ENCODE measurements at places on chromosomes 1 and 21.

GRCh38 chr1:3821004-3821403, 24.7 kb upstream of the LRRC47 start:
- no peak for DNase-seq

DNA sequence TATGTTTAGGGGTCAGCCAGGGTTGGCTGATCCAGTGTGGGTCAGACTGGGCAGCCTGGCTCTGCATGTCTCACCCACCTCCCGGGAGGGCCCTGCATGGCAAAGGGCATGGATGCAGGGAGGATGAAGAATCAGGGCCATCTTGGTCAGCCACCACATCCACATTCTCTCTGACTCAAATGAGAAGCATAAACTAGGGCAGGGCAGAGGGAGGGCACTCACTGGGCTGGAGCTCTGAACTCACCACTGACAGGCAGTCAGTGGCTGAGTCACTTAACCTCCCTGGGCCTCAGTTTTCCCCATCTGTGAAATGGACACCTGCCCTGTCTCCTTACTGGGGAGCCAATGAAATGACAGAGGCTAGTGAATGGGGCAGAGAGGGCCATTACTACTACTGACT, 4.3 kb upstream of the CELA2A start:
- no peak for DNase-seq

DNA sequence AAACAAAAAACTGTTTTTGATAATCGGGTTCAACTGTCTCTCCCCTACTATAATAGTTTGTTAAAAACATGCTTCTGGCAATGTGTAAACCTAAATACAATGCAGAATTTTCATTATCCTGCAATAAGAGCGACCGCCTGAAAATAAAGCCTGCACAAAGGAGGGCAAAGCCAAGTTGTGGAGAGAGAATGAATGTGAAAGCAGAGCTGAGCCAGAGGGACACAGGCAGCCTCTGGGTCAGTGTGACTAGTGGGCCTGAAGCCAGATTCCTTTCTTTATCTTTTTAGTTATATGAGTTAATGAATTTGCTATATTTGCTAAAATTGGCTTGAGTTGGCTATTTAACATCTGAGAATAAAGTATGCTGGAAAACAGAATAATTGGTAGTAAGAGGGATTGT, 615.2 kb downstream of the PLA2G4A start:
- no peak for DNase-seq

DNA sequence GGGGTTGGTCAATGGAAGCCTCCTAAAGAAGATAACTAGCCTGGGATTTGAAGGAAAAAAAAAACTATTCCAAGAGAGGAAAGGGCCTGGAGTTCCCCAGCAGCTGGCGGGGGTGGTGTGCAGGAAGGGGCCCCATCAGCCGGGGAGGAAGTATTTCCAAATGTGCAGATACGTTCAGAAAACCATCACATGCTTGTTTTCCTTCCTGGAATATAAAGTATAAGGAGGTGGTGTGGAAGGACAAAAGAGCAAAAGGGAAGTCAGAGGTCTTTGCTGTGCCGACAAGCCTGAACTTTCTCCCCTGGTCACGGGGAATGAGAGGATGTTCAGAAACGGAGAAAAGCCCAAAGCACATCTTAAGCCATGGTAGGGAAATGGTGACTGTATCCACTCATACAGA, 72.0 kb upstream of the BACE2 start:
- no peak for DNase-seq

DNA sequence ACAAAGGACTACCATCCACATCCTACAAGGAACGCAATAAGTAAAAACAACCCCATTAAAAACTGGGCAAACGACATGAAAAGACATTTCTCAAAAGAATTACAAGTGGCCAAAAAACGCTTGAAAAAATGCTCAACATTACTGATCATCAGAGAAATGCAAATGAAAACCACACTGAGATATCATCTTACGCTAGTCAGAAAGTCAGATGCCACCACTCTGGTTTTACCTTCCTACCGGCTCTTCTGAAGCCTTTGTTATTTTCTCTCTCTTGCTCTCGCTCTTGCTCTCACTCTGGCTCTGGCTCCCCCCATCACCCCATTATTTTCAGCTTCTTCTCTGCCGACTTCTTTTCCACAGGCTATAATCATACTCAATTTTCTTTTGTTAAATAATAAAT, 38.8 kb downstream of the VPS45 start:
- DNase-seq, result no peak

- no peak for DNase-seq
These were observed 26.3 kb downstream of the PRDX6 start for GRCh38 chr1:173503391-173503790.

DNA sequence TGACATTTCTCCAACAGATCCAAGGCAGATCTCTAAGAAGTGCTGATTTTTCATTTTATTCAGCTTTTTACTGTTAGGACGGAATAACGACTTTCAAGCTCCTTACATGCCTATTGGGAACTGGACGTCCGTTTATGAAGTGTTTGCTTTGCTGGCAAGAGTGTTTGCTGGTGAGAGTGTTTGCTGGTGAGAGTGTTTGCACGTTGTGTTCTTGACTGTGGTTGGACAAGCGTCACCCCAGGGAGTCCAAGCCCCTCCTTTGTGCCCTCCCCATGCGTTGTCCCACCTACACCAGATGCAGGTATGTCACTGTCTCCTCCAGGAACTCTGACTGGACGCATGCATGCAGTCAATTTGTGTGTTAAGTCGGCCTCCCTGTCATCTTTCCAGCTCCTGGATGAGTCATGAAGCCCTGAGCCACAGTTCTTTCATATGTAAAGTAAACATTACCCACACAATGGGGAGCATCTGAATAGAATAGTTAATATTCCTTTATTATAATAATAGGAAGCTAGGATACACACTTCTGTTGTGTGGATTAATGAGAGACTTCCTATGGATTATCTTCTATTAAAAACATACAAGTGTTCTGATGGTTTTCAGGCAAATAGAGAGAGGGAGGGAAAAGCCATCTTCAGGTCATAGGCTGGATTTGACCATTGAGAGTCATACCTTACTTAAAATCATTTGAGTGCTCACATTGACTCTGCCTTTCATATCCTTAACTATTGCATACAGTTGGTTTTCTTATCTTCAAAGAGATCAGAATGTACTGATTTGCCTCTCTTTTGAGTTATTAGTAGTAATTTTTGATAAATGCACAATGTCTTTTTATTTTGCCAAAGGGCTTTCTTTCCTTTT, 119.2 kb downstream of the GALNT2 start:
- DNase-seq, result no peak

DNA sequence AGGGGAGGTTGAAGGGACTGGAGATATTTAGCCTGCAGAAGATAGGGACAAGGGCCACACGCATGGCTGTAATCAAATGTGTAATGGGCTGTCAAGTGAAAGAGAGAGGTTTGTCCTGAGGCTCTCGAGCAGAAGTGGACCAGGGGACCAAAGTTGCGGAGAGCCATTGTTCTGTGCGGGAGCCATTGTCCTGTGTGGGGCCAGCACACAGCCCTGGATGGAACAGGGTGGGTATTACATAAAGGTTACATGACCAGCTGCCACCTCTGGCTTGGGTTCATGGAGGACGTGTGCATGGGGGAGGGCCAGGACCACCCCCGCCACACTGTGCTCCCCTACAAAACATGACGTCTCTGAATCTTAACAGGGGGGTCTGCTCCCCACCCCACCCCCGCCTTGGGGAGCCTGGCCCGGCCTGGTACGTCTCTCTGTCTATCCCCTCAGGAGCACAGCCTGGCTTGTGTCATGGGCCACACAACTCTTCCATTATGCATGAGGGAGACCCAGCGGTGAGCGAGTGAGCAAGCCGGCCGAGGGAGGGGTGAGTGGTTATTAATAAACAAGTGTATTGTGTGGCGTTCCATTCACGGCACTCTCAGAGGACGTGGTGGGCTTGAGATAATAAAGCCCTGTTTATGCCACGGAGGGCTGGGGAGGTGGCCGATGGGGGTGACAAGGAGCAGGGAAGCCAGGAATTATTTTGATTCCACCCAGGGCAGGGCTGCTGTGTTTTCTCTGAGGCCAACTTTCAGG, at the start of gene NFASC:
NFASC (plus strand) TSS at position 703 of the 753 bp plus-strand sequence. CDS start 73,454 bp downstream, outside the sequence.
- DNase-seq, result no peak
